ENCODE measurements at places on chromosomes 12 and 14.

GRCh38 chr12:6840330-6840729 lies 395 bp upstream of the GNB3 start:
- DNase-seq: no peak

DNA sequence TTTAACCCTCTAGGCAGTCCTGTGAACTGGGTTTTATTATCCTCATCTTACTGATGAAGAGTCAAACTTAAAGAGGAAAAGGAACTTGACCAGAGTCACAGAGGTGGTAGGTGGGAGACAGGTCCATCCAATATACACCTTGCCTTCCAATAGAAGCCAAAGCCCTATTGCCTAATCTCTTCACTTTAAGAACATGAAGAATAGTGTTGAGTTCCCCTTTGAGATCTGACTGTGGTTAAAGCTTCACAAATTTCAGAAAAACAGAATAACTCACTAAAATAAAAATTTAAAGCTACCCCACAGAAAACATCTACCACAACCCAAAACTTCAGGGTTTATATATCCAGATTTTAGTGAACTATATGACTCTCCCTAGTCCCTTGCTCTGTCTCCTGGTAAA lies 115.4 kb downstream of the ETV6 start:
- no peak for DNase-seq

GRCh38 chr12:2696136-2696535 lies 98.6 kb upstream of the FKBP4 start:
- no peak for DNase-seq

GRCh38 chr12:123720141-123720814 lies 8.1 kb downstream of the ATP6V0A2 start:
- no peak for DNase-seq

GRCh38 chr12:52164624-52165023 lies 27.2 kb downstream of the KRT80 start:
- no peak for DNase-seq

- no peak for DNase-seq
These were observed 22.9 kb upstream of the NR1H4 start for GRCh38 chr12:100450735-100451134.

GRCh38 chr14:85487215-85487614 lies 42.7 kb upstream of the FLRT2 start:
- DNase-seq: no peak

- DNase-seq: no peak
These were observed 15.6 kb downstream of the CABP1 start for GRCh38 chr12:120656008-120656407.

GRCh38 chr12:98724384-98725155 lies 79.5 kb downstream of the APAF1 start:
- DNase-seq: no peak

GRCh38 chr12:121036810-121037326 lies 2.2 kb downstream of the OASL start:
- no peak for DNase-seq

- DNase-seq: no peak
These were observed 122.7 kb downstream of the CCDC60 start for GRCh38 chr12:119457271-119457670.

DNA sequence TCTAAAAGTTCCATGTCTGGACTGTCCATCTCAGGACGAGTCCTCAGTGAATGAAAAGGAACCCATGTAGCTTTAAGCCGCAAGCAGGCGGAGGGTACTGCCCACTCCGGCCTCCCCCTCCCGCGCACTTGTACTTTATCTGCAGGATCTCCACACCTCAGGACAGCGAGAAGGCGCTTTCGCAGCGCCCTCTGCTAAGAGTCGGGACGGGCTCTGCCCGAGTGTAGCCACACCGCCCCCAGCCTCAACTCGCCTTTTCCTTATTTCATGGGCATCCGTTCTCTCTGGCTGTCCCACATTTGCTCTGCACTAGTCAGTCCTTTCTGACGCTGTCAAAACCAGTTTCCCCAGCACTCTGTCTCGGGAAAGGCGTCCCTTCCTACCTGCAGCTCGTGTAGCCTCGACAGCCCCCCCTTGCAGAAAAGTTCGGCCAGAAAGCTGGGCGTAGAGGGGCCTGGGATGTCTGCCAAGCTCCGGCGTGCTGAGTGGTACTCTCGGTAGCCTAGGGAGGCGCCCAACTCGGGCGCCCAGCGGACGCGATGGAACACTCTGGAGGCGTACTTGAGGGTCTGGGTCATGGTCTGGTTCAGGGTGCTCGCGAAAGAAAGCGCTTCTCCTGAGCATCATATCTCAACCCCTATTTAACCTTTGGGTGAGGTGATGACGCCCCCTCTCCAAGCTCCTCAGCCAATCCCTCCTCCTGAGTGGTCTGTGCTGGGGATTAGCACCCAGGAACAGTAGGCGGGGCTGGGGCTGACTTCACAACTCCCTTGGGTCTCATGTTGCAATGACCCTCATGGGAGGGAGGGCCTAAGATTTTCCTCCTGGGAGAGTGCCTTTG lies at the start of gene CYP27B1:
Gene CYP27B1, minus strand, starts transcription at position 615 of the 841 bp plus-strand sequence. Its CDS starts 37 bp downstream, at position 578.
- no peak for DNase-seq

GRCh38 chr12:95614390-95614982 lies 63.2 kb upstream of the USP44 start:
- no peak for DNase-seq

GRCh38 chr12:85527192-85527591 lies 247.2 kb downstream of the ALX1 start:
- peak; percentile 37 for DNase-seq

DNA sequence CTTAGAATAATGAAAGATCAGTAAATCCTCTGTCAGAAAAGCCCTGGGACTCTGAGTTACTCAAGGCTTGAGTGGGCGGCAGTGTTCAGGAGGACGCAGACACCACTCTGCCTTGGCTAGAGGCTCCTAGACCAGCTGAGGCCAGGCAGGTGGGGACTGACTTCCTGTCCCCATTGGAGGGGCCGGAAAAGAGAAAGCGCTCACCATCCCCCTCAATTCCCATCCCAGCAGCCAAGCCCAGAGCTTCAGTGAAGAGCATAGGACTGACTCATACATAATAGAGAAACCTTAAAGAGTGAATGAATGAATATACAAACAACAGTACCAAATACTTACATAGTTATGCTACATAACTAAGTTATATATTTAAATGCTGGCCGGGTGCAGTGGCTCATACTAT lies 62.0 kb downstream of the PLEKHG7 start:
- DNase-seq: no peak

GRCh38 chr12:49887536-49888401 lies 15.9 kb downstream of the FAIM2 start:
- DNase-seq: no peak

DNA sequence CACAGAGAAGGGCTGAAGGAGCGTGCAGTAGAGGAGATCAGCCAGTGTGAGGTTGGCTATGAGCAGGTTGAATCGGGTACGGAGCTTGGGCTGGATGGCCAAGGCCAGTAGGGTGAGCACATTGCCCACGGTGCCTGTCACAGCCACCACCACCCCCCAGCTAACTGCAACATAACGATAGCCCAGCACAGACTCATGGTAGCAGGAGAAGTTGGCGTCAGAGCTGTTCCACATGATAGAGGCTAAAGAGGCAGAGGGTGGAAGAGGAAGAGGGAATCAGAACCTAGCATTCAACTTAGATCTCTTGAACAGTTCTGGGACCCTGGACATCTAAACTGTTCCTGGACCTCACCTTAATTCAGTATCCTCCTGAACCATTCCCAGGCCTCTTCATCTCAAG lies 668 bp downstream of the GPR84 start:
- DNase-seq: no peak

DNA sequence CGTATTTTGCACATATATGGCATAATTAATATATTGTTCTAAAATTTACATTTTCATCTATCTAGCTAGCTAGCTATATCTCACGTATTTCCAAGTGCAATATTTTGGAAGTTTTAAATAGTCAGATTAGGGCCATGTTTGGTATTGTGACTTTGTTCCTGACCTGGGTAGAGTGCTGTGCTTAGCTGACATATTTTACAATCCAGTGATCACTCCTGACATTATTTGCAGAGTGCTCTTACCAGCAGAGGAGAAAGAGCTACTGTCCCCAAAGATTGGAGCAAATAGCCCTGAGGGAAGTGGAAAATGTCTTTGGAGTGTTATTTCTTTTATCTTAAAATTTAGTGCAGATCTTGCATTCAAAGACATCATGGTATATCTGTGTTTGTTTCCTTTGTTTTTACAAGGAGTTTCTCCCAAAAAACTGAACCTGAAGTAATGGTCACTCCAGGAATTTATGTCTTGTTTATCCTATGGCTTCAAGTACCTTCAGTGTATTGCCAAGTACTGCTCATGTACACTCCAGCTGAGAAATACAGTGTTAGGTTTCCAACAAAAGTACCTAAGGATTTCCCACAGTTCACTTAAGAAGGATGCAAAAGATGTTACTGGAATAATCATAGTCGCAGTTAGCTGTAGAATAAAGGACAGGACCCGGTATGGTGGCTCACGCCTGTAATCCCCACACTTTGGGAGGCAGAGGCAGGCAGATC lies 49.4 kb upstream of the PSMA6 start:
- no peak for DNase-seq

- no peak for DNase-seq
These were observed 283 bp downstream of the VIPAS39 start for GRCh38 chr14:77457115-77457521.

DNA sequence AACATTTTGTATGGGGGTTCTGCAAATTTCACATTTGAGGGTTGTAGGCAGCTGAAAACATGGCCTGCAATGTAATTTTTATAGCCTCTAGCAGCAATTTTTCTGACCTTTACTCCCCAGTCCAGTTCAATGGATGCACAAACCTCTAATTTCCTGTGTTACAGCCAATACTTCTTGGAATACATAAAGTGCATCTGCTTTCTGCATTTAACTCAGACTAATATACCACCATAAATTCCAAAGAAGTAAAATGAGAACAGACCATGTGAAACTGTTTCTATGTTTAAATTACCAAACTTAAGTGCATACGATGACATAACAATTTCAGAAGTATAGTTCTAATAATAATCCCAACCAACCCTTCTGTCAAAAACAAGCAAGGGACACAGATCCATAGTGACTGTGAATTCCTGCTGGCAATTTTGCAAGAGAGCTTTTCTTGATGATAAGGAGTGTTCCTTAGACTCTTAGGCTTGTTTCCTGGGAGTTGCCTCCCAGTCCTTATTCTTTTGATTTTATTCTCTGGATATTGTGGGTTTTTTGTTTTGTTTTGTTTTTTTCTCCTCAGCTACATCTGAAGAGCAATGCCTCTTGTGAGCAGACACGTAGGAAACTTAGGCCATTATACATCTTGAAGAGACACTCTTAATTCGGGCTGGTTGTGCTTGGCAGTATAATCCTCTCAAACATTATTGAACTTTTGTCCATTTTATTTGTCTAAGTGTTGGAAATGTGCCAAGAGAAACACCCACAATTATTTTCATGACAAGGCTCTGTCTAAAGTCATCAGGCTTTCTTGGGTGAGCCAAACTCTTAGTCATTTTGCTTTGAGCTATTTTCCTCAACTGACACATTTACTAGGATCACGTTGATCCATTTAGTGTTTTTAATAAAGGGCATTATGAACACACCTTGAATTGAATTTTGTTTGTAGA lies 51.3 kb upstream of the RERGL start:
- DNase-seq: no peak

Data from GM10248 (cell line).